HFFc6 (cell line): ENCODE measurements at places on chromosomes 5 and 9. TPM values are rescaled to one million over a fixed set of nuclear protein-coding genes. Genes with fewer than 3 reads are reported as not detected.

DNA sequence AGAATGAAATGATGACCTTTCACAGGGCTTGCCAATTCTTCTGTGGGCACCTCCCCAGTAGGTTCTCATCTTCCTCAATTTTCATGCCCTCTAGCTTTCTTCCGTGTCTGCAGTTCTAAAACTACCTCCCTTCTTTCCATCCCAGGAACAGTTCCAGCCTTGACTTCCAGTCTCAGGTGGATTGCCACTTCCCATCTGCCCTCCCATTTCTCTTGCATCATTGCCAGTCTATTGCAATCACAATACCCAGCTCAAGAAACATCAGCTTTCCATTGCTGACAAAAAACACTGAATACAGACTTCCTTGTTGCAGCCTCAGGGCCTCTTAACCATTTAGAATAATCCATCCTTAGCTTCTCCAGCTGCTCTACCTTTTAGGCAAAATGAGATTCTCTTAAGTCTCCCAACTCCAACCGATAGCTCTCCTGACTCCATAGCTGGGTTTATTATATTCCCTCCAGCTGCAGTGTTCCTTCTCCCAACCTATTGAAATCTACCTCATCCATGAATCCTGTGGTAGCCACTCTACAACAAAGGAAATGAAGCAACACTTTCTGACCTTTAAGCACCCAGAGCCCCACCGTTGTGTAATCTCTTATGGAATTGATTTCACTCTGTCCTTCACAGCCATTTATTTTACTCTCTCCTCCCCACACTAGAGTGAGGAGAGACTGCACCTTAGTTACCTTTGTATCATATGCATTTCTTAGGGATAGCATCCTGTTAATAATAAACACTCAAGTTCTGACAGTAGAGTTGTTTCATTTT, 75.6 kb upstream of the PCA3 start:
- DNase-seq: no peak

The GRM6 gene
- total RNA-seq: not detected in 3 replicates

- DNase-seq: no peak
Observed at GRCh38 chr9:106859957-106860720, 2.8 kb upstream of the ZNF462 start.

The SLC36A2 gene
- not detected in 2 replicates for total RNA-seq

GRCh38 chr5:53087621-53088121, 21.9 kb downstream of the MOCS2 start:
- no peak for DNase-seq

The SLC45A2 gene
- not detected in 3 replicates for total RNA-seq

- no peak for DNase-seq
Observed at GRCh38 chr9:20290257-20290656, 332.0 kb downstream of the MLLT3 start.

- DNase-seq: no peak
Observed at GRCh38 chr5:28156981-28157380, 1118.6 kb upstream of the CDH9 start.
